ENCODE measurements at places on chromosomes 3 and 15. TPM values are rescaled to one million over a fixed set of nuclear protein-coding genes. Genes with fewer than 3 reads are reported as not detected.

The DMXL2 gene
- 6.5 TPM for total RNA-seq

The QTRT2 gene
- total RNA-seq = 28.8 TPM

The PLD1 gene
- 62.1 TPM for total RNA-seq

The LMAN1L gene
- not detected for total RNA-seq

The LOXL1 gene
- total RNA-seq = 1.1 TPM

The TWF2 gene
- total RNA-seq = 74.6 TPM

The SAMD7 gene
- not detected for total RNA-seq

The IMPG2 gene
- total RNA-seq = 0.99 TPM

All from lung microvascular endothelial cell (primary cell).